ENCODE measurements at places on chromosomes 16 and 17.

- no peak for DNase-seq
Observed at GRCh38 chr16:17396762-17397498, 73.8 kb downstream of the XYLT1 start.

DNA sequence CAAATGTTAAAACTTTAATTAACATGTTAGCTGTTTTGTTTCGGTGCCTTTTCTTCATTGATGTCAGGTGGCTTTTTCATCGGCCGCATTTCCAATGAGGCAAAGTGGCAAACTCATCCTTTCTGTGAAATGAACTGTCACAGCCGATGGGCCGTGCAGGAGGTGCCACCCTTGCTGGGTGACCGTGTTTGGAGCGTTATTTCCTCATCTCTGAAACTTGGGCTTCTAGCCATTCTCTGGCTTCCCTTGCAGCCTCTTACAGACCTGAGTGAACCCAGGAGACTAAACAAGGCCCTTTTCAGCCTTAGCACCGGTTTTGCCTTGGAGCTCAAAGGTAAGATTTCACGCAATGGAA lies 42.2 kb upstream of the PRSS54 start:
- no peak for DNase-seq

DNA sequence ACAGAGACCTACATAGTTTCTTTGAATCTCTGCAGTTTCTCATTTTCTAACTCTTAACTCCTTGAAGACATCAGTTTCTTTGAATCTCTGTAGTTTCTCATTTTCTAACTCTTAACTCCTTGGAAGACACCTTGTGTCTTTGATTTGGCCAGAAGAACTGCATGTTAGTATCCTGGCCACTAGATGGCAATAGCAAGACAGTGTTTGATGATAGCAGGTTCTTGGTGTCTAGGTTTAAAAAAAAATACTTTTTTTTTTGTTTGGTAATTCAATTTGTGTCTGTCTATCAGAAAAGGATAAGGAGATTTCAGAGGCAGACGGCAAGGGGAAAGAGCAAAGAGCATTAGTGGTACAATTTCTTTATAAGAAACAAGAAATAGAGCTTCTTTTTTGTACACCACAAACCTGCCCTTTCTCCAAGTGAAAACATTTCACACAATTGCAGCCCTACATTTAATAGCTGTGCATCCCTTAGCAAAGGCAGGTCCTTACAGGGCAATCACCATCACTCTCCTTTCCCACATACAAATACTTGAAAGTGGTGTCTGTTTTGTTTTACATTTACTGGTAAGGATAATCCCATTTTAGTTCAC lies 1324.9 kb upstream of the CDH8 start:
- DNase-seq = no peak

DNA sequence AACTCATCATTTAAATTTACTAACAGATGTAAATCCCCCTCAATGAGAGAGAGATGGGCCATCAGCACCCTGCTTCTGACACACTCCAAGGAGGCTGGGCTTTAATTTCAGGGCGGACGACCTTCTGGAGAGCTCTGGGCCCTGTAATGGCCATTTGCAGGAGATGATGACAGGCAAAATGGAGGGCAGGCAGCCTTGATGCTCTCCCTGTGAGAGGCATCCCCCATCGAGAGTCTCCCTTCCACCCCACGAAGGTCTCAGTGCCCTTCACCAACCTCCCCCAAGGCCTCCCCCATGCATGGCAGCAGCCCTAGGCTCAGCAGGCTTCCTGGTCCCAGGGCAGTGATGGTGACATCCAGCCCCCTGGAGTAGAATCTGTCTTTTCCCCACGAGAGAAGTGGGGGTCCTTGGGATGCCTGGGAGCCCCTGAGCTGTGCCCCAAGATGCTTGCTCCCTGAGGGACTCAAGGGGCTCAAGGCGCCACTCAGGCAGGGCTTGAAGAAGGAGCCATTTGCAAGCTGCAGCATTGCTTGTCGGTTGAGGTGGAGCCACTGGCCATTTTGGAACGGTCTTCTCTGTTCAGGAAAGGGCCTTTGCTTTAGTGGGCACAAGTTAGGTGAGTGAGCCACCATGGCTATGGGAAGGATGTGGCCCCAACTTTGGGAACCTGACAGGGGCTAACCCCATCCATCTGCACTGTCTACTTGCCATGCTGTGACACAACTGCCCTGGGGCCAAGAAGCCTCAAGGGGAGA lies 82.6 kb downstream of the C16orf78 start:
- DNase-seq = no peak

DNA sequence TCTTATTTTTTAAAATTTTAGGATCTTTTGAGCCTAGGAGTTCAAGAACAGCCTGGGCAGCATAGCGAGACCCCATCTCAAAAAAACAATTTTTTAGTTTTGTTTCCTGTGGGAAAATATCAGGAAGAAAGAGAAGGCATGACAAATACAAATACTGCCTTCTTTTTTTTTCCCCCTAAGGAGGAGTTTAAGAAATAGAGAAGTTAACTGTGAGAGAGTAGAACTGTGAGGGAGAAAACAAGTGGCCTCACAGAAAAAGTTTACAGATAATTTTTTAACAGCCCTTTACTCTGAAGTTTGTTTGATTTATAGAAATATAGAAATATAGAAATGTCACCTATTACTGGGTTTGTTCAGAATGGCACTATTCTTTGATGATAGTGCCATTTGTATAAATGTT lies 21.1 kb downstream of the TTYH2 start:
- no peak for DNase-seq

- no peak for DNase-seq
Observed at GRCh38 chr16:72940886-72941285, 107.0 kb downstream of the ZFHX3 start.

DNA sequence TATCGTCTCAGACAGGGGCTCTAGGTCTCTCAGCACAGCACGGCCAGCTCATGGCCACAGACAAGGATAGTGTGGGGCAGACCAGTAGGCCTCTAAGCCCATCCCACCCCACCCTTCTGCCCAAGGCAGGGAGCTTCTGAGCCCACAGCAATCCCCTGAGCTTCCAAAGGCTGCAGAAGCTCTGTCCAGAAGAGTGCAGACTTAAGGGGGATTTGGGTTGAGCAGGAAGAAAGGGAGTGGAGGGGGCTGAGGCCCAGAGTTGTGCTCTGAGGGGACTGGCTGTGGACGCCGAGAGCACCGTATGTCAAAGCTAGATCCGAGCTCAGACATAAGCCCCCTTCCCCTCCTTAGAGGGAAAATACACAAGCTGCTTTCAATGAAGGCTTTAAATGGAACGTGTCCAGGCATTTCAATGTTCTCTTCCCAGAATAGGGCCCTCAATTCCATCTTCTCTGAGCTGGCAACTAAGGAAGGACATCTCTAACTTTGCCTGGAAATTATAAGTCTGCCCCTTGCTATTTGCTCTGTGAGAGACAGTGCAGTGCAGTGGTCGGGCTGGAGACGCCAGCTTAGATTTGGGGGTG lies 116.4 kb upstream of the RPL38 start:
- no peak for DNase-seq

DNA sequence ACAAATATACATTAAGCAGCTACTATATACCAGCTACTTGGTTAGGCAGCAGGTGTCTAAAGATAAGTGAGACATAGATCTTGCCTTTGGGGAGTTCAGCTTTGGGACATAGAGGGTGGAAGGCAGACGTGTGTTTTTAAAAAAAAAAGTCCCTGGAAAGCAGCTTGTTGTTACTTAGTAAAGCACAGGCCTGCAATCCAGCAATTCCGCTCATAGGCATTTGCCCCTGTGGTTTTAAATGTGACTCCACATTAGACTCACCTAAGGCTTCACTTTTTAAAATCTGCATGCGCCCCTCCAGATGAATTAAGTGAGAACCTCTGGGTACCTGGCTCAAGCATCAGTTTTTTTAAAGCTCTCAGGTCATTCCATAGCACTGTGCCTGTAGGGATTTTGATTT lies 7.2 kb upstream of the MLYCD start:
- DNase-seq = no peak

GRCh38 chr16:84746231-84746630 lies 46.4 kb downstream of the USP10 start:
- DNase-seq = no peak

GRCh38 chr16:13176711-13177110 lies 275.3 kb downstream of the SHISA9 start:
- no peak for DNase-seq

- no peak for DNase-seq
Observed at GRCh38 chr17:72184805-72185204, 64.0 kb downstream of the SOX9 start.

All from cerebellar nuclear complex (tissue), 1 donor.